Stimulated activated CD4-positive, alpha-beta T cell treated with anti-CD3 and anti-CD28 coated beads, Interleukin-1b, Interleukin-23, amount 100 ng/mL, for 48 hours (primary cell): ENCODE measurements at places on chromosomes 6 and 20.

- no peak for DNase-seq
These were observed 636 bp downstream of the ELOVL2 start for GRCh38 chr6:11043378-11043960.

- DNase-seq = no peak
These were observed 94.0 kb upstream of the MCHR2 start for GRCh38 chr6:100088009-100088408.

GRCh38 chr6:38483526-38483925 lies 156.2 kb downstream of the BTBD9 start:
- DNase-seq = no peak

DNA sequence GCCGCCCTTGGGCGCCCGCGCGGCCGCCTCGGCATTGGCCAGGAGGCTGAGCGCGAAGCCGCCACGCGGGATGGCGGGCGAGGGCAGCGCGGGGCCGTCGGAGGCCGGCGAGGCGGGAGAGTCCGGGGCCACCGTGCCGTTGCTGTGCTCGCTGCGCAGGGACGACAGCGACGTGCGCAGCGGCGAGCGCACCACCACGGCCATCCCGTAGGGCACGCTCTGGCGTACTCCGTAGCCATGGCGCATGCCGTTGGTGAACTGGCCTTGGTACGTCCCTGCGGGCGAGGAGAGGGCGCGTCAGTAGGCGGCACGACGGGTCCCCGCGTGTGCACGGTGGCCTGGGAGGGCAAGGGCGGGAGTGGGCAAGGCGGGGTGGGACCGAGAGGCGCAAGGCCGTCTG lies 26.9 kb downstream of the JPH2 start:
- no peak for DNase-seq

DNA sequence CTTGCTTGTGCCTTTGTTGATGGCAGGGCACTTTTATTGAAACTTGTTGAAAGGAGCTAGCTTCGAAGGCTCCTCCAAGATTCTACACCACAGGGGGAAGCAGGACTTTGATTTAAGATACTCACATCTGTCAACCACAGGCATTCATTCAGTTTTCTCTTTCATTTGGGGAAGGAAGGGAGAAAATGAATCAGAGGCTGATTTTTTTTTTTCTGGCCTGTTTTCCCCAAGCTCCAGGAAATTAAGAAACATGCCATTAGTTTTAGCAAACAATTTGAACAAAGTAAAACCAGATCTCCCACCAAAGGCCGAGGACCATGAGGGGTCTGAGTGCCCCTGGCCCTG lies 8.7 kb upstream of the APCDD1L start:
- DNase-seq = no peak

GRCh38 chr6:11264100-11264499 lies 31.6 kb upstream of the NEDD9 start:
- DNase-seq = no peak

- DNase-seq = peak; percentile 31
These were observed 88.2 kb downstream of the HIVEP2 start for GRCh38 chr6:142856624-142857232.

DNA sequence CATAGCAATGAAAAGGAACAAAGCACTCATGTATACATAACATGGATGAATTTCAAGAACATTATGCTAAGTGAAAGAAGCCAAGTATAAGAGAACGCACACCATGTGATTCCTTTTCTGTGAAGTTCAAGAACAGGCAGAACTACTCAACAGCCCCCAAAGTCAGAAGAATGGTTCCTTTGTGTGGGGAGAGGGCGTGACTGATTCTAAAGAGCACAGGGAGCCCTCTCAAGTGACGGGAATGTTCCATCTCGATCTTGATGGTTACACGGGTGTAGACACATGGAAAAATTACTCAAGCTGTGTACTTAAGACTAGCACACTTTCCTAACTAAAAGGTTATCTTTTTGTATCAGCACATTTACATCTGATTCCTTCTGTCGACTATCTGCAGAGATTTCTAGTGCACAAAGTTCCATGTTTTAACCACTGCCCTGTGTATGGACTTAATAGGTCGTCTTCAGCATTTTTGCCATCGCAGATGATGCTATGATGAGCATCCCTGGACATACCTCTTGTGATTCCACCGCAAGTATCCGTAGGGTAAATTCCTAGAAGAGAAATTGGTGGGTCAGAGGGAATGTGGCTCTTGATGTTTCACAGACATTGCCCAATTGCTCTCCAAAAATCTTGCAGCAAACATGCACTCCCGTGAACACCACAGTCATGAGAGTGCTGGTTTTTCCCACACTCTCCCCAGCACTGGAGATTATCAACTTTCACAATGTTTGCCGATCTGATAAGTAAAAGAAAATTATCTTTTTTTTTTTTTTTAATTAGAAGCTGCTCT lies 279.3 kb downstream of the BMP7 start:
- DNase-seq = no peak

DNA sequence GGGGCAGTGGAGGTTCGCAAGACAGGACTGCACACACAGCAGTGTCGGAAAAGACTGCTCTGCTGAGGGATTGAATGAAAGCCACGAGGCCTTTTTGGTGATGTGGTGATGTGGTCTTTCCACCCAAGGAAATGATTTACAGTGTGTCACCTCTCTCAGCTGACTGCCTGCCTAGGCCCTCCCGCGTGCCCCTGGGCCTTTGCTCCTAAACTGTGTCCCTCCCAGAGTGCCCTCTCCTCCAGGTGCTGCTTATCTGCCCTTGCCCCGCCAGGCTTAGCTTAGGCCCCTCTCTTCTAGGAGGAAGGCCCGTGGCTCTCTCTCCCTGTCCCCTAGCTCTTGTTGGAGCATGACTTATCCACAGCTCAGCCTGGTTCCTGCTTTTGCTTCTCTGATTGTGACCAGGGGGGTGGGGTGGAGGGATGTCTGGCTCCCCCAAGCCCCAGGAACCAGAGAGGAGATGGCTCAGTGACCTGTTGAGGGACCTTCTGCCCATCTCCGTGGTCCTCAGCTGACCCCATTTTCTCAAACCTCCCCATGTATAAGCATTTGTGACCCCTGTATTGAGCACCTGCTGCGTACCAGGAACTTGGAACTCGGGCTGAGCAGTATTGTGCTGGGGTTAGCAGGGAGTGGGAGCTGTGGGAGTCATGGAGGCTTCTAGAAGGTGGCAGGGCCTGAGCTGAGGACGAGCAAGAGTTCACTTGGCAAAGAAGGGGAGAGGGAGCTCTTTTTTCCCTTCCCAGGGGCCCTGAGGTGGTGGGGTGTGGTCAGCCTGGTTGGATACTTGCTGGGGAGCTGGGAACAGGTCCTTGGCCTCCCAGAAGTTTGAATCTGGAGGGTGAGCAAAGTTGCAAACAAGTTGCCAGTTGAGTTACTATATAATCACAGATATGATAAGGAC lies 2.2 kb downstream of the SRC start:
- DNase-seq = peak; percentile 39

GRCh38 chr20:25258476-25258805 lies 10.6 kb downstream of the PYGB start:
- no peak for DNase-seq

DNA sequence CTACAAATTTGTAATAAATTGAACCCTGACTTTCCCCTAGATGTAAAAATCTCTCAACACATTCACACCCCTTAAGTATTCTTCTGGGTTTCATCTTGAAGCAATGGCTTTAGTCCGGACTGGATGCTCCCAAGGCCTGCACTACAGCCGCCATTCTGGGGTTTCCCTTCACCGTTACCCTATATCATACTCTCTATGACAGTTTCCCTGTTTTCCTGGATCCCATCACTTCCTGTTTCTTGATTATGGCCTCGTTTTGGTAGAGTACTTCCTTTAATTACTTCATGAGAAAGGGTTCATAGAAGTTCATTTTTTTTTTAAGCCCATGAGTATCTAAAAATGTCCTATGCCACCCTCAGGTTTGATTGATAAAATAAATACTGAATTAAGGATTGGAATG lies 11.7 kb downstream of the FIG4 start:
- DNase-seq = no peak

- DNase-seq = no peak
These were observed 133.2 kb downstream of the SNX5 start for GRCh38 chr20:17835240-17835933.

GRCh38 chr20:4944518-4945313 lies 56.6 kb downstream of the SLC23A2 start:
- DNase-seq = no peak

DNA sequence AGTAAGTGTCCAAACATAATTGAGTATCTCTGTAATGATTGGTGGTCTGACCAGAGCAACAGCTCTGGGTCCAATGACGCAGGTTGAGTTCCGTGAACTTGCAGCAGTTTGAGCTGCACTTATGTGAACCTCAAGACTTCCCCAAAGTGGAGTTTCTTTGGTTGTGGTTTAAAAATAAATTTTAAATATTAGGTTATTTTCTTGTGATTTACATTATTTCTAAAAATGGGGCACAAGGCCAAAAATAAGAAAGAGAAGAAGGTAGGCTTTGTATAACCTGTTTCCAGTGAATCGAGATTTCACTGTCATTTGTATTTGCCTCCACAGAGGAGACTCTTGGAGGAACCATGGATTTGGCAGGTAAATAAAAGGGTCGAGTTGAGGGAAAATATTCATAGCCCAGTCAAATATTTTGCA lies 166.4 kb upstream of the ZNF217 start:
- no peak for DNase-seq

DNA sequence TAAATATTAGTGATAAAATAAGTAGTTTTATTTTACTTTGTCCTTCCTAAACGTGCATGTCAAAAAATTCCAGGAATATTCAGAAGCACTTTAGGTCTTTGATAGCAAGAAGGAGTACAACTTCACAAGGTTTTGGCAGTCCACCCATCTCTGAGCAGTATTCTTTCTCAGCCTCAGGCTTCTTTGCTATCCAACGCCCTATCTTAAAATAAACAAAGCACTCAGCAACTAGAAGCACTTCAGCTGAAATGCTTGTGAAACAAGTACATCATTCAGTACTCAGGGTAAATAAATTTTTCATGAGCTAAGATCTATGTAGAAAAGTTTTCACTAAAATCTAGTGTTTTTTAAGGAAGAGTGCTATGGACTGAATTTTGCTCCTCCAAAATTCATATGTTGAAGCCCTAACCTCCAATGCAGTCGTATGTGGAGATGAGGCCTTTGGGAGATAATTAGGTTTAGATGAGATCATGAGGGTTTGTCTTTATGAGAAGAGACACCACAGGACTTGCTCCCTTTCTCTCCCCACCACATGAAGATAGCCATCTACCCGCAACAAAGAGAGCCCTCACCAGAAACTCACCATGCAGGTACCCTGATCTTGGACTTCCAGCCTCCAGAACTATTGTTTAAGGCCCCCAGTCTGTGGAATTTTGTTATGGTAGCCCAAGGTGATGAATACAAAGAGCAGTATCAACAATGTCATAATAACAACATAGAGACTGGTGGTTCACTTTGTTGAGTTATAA lies 539.1 kb downstream of the TFAP2A start:
- no peak for DNase-seq

GRCh38 chr6:132893772-132894490 lies 79.6 kb downstream of the RPS12 start:
- no peak for DNase-seq

DNA sequence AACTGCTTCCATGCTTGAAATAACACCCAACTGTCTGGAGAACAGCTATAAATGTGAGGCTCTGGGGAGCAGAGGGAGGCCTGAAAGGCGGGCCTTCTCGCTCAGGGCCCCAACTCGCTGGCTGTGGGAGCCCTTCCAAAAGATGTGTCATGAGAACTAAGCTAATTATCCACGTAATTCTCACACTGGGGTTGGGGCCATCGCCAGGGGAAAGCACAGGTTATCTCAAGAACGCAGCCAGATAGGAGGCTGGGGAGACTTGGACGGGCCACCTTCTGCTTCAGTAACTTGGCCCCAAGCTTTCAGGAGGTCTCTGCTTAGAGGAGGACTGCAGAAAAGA lies 1.6 kb downstream of the PXDC1 start:
- DNase-seq = no peak

GRCh38 chr6:2412731-2413130 lies 167.3 kb upstream of the GMDS start:
- DNase-seq = no peak

GRCh38 chr20:55596431-55596830 lies 408.9 kb downstream of the CBLN4 start:
- no peak for DNase-seq

GRCh38 chr6:19731282-19731681 lies 105.9 kb upstream of the ID4 start:
- DNase-seq = no peak

GRCh38 chr20:56859801-56860261 lies 230.7 kb downstream of the TFAP2C start:
- no peak for DNase-seq

DNA sequence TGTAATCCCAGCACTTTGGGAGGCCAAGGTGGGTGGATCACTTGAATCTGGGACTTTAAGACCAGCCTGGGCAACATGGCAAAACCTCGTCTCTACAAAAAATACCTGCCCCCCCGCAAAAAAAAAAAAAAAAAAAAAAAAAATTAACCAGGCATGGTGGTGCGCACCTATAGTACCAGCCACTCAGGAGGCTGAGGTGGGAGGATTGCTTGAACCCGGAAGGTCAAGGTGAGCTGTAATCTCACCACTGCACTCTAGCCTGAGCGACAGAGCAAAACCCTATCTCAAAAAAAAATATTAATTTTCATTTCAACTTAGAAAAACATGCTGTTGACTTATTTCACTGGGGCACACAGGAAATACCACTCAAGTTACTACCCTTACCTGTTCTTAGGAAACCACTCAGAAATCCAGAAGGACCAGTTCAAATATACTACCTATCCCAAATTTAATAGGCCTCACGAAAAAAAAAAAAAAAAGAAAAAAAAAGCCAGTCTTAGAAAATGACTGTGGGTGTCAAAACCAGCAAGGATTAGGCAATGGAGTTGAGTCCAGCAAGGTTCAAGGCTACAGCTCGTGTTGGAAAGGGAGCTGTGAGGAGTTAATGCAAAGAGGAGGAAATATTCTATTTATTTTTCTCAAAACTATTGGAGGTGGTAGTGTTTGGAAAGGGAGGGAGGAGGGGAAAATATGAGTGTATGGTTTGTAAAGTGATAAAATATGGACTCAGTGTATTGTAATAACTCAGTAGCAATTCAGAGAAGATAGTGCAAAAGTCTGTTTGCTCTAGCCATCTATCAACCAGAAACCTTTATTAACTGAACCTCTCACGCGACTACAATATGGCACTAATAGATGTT lies 33.9 kb upstream of the PIM1 start:
- DNase-seq = no peak

GRCh38 chr6:35415065-35415891 lies 36.9 kb upstream of the FANCE start:
- no peak for DNase-seq

DNA sequence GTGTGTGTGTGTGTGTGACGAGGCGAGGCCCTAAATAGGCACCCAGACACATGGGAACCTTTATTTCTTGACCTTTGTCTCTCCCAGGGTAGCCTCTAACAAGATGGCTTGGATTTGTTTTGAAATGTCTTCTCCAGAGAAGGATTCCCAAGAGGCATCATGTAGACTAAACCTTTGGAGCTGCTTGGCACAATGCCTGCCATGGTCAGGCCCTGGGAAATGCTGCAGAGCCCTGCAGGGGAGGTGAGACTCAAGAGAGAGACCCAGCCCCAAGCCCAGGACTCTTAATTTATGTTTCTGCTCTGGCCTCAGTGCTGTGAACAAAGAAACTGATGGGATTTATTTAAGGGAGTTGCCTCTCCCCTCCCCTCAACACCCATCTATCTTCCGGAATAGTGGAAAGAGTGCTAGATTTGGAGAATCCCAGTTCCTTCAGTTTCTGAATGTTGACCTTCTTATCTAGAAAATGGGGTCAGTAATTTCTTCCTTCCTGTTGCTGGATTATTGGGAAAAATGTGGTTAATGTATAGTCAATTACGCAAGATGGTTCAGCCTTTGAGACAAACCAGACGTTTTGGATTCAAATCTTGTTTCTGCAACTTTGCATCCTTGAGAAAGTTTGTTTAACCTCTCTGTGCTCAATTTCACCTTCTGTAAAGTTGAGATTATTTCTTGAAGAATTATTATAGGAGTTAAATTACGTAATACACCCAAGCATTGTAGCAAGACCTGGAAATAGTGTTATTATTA lies 434.8 kb downstream of the MAFB start:
- no peak for DNase-seq
